ENCODE measurements at places on chromosomes 7 and 10.

DNA sequence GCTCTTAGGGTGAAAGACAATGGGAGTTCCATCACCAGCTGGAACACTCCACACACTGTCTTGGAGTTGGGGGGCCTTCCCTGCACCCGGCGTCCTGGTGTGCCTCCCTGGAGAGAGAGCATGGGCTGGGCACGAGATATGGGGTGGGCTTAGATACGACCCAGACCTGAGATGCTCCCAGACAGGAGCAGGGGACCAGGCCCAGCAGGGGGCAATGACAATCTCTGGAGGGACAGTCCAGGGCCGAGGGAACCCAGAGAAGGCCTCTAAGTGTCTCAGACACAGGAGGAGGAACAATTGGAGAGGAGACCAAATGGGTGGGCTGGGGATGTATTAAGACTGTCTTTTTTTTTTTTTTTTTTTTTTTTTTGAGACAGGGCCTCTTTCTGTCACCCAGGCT is 40.0 kb downstream of the MYL10 start:
- DNase-seq, result peak; percentile 35

- no peak for DNase-seq
Observed at GRCh38 chr7:153943861-153944260, 108.3 kb upstream of the DPP6 start.

DNA sequence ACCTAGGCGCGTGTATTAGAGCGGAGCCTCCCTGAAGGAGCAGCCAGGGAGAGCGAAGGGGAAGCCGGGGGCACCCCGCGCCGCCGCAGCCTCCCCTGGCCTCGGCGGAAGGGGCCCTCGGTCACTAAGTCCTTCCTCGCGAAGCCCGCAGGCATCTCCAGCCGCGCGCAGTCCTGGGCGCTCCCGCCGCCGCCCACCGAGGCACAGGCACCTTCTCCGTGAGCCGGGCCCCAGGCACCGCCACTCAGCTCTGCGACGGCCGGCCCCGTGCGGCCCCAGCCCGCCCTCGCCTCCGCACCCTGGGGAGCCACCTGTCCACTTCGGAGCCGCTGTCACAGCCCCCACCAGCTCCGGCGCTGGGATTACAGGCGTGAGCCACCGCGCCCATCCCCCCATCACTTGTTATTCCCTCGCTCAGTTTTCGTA is 80.8 kb downstream of the ZNF467 start:
- no peak for DNase-seq

DNA sequence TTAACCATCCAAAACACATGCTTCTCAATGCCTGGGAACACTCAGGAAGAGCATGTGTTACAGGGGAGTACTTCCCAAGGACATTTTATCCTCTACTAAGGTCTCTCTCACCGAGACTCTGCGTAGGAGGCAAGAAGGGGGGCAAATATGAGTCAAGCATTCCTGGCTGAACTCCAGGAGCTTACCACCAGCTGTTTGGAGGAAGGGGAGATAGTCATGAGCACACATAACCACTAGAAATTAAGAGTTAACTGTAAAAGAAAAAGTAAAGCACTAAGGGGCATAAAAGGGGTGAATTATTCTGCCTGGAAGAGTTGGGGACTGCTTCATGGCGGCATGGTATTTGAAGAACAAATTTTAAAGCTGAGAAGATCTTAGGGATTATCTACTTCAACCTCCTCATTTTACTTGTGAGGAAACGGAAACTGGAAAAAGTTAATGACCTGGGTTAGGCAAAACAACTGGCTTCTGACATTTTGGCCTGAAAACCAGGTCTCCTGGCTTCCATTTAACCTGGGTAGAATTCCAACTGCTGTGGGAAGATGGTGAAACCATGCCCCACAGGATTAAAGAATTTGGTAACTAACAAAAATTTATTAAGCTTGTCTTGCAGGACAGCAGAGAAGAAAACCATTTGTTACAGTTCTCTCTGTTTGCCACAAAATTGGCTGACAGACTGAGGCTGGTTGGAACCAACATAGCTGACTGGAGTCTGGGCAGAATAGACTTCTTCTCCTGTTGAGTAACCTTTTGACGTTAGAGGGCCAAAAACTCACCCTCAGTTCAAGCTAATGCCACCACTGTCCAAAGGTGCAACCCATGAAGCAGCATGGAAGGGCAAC is 85.5 kb downstream of the SLC25A13 start:
- DNase-seq, result no peak

Measured in D341Med (cell line).